ENCODE measurements at places on chromosomes 4 and X.

- no peak for DNase-seq
These were observed 3.7 kb downstream of the GPRIN3 start for GRCh38 chr4:89303814-89304388.

GRCh38 chrX:17361620-17362019 is 13.4 kb upstream of the NHS start:
- DNase-seq, result no peak

- no peak for DNase-seq
These were observed 92.8 kb upstream of the TMEM47 start for GRCh38 chrX:34749896-34750295.

DNA sequence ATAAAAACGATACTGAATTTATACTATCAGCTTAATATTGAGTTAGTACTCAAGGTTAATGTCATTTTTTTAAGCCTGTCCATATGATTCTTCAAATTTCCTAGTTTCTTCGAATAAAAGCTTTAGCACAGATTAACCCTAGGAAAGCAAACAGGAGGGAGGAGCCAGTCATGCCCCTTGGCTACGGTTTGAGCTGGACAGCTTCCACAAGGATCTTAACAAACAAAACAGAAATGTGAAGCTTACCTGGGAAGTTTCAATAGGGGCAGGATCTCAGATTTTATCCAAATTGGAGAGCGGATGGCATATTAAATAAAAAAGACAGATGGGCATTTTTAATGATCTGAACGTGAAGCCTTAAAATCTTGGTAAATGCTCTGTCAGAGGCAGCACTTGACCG is 2.3 kb downstream of the NWD2 start:
- no peak for DNase-seq

DNA sequence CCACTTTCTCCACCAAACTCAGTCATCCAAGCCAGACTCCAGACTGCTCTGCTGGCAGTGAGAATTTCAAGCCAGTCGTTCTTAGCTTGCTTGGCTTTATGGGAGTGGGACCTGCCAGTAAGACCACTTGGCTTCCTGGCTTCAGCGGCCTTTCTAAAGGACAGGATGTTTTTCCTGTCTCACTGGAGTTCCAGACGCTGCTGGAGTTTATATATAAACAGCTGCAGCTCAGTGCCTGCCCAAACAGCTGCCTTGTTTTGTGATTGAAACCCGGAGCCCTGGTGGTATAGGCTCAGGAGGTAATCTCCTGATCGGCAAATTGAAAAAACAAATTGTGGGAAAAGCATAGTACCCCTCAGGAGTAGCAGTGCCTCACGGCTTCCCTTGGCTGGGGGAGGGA is 1165.8 kb upstream of the ADGRL3 start:
- no peak for DNase-seq

- DNase-seq, result no peak
These were observed 1.2 kb upstream of the ZNF827 start for GRCh38 chr4:145939856-145940255.

DNA sequence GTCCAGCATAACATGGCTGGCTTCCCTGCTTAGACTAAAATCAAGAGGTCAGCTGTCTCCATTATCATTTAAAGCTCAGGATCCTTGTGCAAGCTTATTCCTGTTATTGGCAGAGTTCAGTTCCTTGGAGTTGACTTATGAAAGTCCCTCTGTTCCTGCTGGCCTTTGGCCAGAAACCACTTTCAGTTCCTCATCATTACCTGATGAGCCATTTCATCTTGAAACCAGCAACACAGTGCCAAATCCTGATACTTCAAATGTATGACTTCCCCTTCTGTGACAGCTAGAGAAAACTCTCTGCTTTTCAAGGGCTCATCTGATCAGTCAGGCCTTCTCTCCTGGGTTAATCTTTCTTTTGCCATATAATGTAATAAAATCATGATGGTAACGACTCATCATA is 110.6 kb upstream of the FSTL5 start:
- no peak for DNase-seq

DNA sequence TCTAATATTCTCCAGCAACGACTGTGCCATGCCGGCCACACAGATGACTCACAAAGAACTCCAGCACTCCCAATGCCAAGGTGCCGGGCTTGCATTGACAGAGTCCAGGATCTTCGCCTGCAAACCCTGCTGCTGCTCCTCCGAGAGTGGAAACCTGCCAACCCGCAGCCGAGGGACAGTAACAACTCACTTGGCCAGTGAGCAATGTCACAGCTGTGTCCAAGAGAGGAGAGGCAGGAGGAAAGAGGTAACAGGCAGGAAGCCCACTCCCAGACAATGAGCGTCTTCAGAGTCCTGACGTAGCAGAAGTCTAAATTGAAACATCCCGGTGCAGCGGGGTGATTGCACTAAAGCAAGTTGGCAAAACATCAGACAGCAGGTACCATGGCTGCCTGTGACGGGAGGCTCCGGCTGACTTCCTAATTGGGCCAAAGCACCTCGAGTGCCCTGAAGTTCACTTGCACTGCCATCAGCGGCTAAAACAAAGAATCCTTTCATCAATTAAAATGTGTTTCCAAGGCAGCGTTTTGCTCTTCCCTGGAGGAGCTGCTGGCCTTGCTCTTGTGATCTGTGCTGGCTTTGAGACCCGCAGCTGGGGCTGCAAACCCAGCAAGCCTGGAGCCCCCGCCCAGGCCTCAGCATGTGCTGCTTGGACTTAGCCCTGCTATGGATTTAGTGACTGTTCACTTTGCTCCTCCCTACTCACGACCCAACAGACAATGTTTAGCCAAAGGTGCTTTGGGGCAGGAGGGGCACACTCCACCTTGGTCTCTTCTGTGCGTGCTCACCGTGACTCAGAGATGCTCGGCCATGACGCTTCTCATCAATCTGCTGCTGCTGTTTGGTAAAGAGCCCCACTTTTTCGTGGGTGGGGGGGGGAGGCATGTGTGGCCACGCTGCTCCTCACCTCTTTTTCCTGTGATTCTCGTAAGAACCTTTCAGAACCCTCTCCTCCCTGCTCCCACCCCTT is 36.5 kb downstream of the DCTD start:
- no peak for DNase-seq

DNA sequence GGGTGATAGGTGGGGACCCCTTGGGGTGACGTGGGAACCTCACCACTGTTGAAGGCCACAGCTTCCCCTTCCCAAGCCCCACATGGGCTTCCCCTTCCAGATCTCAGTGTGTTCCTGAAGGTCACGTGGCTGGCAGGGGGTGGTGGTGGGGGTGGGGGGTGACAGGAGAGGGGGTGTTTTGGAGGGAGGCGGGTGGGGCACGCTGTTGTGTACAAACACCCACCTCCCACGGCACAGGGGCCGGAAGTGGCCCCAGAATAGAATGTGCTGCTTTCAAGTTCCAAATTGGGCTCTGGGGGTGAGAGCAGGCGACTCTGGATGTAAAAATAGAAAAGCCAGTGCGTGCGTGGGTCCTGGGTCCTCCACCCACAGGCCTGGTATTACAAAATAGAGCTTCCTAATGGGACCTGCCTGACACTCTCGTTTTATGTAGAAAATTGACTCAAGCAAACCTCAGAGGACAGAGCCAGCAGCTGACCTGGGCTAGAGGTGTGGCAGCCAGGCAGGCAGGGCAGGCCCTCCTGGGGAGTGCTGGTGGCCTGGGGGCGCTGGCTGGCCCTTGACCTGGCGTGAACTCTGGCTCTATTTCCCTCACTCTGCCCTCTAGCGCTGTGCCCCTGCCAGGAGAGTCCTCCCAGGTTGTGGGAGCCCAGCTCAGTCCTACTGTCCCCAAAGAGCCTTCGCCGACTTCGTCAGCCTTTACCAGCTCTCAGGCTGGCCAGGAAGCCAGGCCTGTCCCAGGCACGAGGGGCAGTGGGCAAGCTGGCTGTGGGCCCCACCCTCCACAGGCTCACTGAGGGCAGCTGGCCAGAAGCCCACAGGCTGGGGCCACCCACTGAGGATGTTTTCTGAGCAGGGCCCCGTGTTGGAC is 5.4 kb upstream of the SH3BP2 start:
- DNase-seq, result no peak

GRCh38 chrX:37434362-37434761 is 85.2 kb downstream of the PRRG1 start:
- DNase-seq, result no peak

DNA sequence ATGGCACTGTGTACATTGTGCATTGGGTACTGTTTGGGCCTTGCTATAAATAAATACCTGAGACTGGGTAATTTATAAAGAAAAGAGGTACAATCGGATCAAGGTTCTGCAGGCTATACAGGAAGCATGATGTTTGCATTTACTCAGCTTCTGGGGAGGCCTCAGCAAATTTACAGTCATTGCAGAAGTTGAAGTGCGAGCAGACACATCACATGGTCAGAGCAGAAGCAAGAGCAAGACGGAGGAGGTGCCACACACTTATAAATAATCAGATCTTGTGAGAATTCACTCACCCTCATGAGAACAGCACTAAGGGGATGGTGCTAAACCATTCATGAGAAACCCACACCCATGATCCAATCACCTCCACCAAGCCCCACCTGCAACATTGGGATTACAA is 505.0 kb downstream of the ARAP2 start:
- no peak for DNase-seq

- no peak for DNase-seq
These were observed 63.4 kb downstream of the SMAD1 start for GRCh38 chr4:145545031-145545430.

DNA sequence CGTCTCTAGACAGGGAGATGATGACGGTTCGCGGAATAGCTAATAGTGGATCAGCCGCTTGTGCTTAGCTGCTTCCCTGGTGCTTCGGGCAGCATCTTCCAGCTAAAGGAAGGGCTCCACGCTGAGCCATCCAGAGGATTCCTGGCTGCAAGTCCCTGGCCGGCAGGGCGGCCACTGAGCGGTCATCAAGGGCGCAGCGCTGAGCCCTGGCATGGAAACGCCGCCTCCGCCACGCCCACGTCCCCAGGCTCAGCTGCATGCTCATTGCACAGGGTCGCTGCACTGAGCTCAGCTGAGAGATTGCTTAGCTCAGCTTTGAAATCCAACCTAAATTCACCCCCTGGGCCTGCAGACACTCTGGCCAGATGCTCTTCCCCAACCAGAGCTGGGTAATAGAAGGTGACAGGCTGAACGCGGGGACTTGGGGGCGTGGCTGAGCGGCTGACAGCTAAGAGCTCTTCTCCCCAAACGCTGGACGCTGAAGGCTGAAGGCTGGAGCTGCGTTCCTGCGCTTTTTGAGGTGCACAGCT is 118.2 kb upstream of the KIT start:
- DNase-seq, result peak; percentile 2

GRCh38 chr4:41375561-41375960 is 118.8 kb downstream of the UCHL1 start:
- DNase-seq, result no peak

GRCh38 chr4:101774807-101775206 is 15.7 kb upstream of the BANK1 start:
- no peak for DNase-seq

DNA sequence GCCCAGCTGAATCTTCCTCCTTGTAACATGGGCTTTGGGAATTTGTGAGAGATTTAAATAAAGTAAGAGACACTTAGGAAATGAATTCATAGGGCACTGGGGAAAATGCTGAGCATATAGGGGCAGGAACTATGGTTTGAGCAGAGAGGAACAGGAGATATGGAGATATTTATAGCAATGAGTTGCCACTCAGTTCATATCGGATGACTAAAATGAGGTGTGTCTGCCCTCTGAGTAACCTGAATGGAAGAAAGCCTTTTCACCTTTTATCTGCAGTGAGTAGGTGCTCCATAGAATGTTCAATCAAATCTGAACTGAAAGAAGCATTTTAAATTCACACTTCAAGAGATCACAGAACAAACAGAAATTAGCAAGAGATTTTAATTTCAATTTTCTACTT is 105.7 kb downstream of the CEP44 start:
- DNase-seq, result no peak

- no peak for DNase-seq
These were observed 18.7 kb upstream of the ANTXR2 start for GRCh38 chr4:80091688-80092087.

- no peak for DNase-seq
These were observed 23.3 kb downstream of the NKX3-2 start for GRCh38 chr4:13521047-13521446.

- DNase-seq, result no peak
These were observed 5.5 kb upstream of the IL15 start for GRCh38 chr4:141630854-141631253.
